Activated CD4-positive, alpha-beta T cell treated with anti-CD3 and anti-CD28 coated beads, Interleukin-2, amount 10 ng/mL, durations not matched to agents 7 days and 5 days (primary cell): ENCODE measurements at places on chromosomes 5 and 9. TPM values are rescaled to one million over a fixed set of nuclear protein-coding genes. Genes with fewer than 3 reads are reported as not detected.
A peak's percentile ranks its signal among the peaks of the same experiment; 100 is the strongest.

EEIG1 gene
- 477 TPM for total RNA-seq

ZNF366 gene
- total RNA-seq: not detected

CYLC2 gene
- not detected for total RNA-seq

EIF4E1B gene
- not detected for total RNA-seq

SPATA31D4 gene
- total RNA-seq: not detected

SLCO6A1 gene
- total RNA-seq: not detected

IFNB1 gene
- total RNA-seq: not detected

FAM114A2 gene
- total RNA-seq: 22.7 TPM

DNA sequence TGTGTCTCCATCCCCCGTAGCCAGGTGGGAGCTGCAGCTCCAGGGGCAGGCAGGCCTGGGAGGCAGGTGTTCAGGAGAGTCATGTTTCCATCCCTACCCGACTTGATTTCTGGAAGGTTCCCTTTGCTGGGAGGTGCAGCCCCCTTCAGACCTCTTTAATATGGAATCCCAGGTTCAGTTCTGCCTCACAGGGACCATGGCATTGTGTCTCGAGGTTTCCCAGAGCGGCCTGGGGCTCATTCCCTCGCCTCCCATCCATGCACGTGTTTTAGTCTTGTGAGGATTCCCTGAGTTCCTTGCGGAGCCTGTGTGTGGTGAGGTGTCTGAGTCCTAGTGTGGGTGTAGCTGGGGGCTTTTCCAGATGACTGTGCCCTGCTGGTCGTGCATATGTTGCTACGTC is 16.5 kb upstream of the AHRR start:
- H3K27ac ChIP-seq: peak overlapping the region; percentile 4
- DNase-seq: no peak
- no peaks in the 10 kb centered on the region for H3K27me3 ChIP-seq
- no peak overlapping the region for H3K4me3 ChIP-seq
- peaks cover 8% of the 10 kb centered on the region for H3K36me3 ChIP-seq
- peaks cover 17% of the 10 kb centered on the region for H3K4me1 ChIP-seq

DNA sequence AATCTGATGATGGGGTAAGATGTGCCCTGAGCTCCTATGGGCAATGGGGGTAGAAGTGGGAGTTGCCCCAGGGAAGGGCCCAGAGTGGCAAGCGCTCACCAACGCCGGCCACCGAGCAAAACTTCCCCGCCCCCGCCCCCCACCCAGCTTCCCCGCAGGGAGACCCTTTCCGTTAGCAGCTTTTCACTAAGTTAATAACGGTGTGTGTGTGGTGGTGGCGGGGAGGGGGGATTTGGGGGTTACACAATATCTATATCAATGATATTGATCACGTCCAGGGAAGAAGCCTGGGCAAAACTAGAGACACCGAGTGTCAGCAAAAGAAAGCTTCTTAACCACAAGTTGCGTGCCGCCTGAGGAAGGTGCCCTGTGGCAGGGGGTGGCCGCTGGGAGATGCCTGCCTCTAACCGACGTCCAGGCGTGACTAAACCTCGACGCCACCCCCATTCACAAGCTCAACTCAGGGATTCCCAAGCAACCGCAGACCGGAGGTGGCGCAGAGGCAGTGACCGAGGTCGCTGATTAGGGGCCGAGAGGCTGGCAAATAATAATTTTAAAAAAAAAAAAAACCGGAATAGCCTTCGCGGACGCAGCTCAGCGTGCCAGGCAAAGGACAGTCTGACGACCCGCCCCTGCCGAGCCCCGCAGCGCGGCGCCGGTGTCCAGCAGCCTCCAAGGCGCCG is 222.6 kb downstream of the MEF2C start:
- no peaks in the 10 kb centered on the region for H3K36me3 ChIP-seq
- peak overlapping the region; percentile 41 for H3K4me3 ChIP-seq
- peaks cover 9% of the 10 kb centered on the region for H3K4me1 ChIP-seq
- H3K27ac ChIP-seq: no peak overlapping the region
- no peak for DNase-seq
- H3K27me3 ChIP-seq: peaks cover 69% of the 10 kb centered on the region

GRCh38 chr9:120366644-120367019 is 213.3 kb downstream of the CDK5RAP2 start:
- H3K27me3 ChIP-seq: no peaks in the 10 kb centered on the region
- no peak overlapping the region for H3K4me3 ChIP-seq
- H3K27ac ChIP-seq: no peak overlapping the region

DNA sequence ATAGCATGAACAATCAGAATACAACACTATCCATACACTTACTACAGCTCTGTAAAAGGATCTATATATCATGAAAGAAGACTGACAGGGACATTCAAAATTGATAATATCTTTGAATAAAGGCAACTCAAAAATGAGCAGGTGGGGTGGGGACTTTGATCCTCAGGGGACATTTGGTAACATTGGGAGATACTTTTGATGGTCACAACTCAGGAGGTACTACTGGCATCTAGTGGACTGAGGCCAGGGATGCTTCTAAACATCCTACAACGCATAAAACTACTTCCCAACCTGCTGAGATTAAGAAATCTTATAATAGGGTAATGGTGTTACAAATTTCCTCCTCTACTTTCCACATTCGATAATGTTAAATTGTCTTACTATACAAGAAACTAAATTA is 243.9 kb downstream of the ARL15 start:
- no peak overlapping the region for H3K4me3 ChIP-seq
- no peaks in the 10 kb centered on the region for H3K4me1 ChIP-seq
- H3K27me3 ChIP-seq: no peaks in the 10 kb centered on the region
- no peak for DNase-seq

DNA sequence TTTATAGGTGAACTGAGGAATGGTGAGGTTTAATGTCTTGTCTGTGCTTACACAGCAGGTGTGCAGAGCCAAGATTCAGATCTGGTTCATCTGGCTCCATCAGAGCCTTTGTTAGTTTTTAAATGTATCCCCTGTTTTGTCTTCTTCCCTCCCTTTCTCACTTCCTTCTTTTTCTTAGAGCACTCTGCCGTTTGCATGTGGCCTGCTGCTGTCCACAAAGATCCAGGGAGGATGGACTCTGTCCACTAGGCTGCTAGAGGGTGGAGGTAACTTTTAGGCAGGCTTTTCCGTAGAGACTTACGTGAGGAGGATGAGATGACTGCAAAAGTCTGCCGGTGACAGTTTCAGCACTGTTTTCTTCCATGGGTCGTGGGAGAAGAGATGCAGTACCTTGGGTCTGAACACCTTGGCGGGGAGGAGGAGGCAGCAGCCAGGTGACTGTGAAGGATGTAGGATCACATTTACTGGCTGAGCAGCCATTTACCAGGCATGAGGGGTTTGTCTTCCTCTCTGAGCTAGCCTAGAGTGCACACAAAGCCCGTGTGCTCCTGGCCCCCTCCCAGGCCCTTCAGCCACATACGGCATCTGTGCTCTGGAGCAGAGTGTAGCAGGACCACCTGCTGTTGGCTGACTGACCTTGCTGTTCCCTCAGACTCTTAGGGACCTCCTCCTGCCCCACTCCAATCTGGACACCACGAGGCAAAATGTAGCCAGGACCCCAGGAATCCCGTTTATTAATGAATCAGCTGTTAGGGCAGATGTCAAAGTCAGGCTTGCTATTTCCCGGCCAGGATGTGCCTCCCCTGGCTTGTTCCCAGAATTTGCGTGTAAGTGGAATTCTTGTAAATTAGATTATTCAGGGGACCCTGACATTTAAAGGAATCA is 1.8 kb downstream of the NTMT1 start:
- H3K27me3 ChIP-seq: no peaks in the 10 kb centered on the region
- H3K4me1 ChIP-seq: peaks cover 63% of the 10 kb centered on the region
- H3K27ac ChIP-seq: peak overlapping the region; percentile 99

DNA sequence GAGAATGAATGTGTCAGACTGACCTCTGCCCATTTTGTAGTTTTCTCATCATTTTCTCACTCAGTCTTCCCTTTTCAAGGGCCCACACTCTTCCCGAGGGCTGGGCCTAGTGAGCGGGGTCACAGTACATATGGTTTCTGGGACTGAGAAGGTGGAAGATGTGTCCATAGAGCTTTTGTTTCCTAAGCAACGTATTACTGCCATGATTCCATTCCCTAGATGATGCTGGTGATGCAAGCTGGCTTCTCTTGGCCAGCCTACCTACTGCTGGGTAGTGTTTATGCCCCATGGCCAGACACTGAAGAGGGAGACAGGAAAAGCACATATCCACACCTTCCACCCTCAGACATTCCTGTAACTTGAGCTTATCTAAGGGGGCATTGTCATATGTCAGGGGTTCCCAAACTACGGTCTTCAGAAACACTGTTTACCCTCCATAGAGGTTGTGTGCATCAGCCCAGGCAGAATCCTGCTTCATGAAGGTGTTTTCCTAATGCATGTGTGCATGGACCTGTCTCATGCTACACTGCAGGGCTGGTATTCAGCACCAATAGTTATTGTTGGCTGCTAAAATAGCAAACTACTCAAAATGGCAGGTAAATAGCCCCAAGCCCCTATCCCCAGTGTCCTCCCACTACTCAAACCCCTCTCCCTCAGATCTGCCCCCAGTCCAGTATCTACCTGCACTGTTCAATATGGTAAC is 9.5 kb downstream of the IRF1 start:
- H3K27ac ChIP-seq: peak overlapping the region; percentile 73
- peaks cover 46% of the 10 kb centered on the region for H3K36me3 ChIP-seq
- DNase-seq: no peak
- H3K27me3 ChIP-seq: no peaks in the 10 kb centered on the region

DNA sequence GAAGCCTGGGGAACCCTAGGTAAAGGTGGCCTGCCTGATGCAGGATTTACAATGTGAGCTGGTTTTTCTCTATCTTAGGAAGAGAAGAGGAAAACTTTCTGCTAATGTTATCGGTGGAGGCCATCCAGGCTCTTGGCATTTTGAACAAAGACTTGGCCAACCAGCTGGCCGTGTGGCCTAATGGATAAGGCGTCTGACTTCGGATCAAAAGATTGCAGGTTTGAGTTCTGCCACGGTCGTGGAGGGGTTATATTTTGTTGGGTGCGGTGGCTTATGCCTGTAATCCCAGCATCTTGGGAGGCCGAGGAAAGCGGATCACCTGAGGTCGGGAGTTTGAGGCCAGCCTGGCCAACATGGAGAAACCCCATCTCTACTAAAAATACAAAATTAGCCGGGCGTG is 9.6 kb downstream of the C9orf152 start:
- DNase-seq: no peak
- H3K27ac ChIP-seq: no peak overlapping the region
- peaks cover 10% of the 10 kb centered on the region for H3K27me3 ChIP-seq
